ENCODE measurements at places on chromosomes 6 and 20. TPM values are rescaled to one million over a fixed set of nuclear protein-coding genes. Genes with fewer than 3 reads are reported as not detected.

The C20orf141 gene
- total RNA-seq = not detected

The ARHGAP18 gene
- total RNA-seq = 18.4 TPM

The GCNT2 gene
- 1.8 TPM for total RNA-seq

The FKBP1C gene
- total RNA-seq = 0.29 TPM

The PMEPA1 gene
- 0.20 TPM for total RNA-seq

The TFAP2A gene
- total RNA-seq = 0.40 TPM

The TGM3 gene
- not detected for total RNA-seq

All from K562 (cell line).